Stimulated activated CD4-positive, alpha-beta T cell treated with anti-CD3 and anti-CD28 coated beads, Interleukin-4, amount 100 ng/mL, for 24 hours (primary cell): ENCODE measurements at places on chromosomes 3 and 15.

GRCh38 chr15:72205896-72206676 lies 8.5 kb upstream of the GRAMD2A start:
- no peak for DNase-seq

GRCh38 chr15:70832176-70832575 lies 21.8 kb downstream of the LARP6 start:
- no peak for DNase-seq

DNA sequence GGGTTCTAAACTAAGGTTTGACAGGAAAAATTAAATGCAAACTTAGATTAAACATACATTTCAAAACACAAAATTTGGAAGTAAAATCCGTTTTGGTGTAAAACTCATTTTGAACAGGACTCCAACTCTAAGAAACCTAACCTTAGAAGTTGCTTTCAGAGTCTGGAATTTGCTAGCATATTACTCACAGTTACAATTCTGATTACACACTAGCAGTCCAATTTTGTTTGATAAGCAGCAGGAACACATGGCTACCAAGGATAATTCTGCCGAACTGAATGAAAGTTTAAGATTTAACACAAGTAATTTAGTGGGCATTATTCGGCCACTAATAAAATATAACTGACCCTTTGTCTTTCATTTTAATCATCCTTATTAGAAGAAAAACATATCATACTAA lies 49.6 kb downstream of the FRMD5 start:
- no peak for DNase-seq

DNA sequence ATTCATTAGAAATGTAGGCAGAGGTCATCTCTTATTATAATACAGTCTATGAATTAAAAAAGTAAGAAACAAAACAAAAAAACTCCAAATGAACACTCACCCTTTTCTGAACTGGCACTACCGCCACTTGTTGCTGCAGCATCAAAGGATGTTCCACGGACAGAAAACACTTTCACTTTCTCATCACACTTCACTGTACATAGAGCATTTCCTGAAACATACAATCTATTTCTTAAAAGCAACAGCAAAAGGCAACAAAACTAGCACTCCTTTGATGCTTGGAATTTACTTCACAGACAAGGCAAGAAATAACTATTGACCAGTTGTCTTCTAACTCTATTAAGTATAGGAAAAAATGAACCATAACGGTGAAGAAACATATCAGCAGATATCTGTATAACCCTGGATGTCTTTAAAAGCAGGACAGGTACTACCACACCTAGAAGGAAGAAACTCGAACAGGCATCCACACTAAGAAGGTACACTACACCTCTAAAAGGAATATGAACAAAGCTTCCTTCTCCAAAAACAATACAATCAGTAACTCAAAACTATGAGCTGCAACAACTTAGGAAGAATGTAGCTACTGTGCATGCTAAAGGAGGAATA lies 24.9 kb downstream of the ETFA start:
- DNase-seq: peak; percentile 23

- DNase-seq: peak; percentile 43
Observed at GRCh38 chr3:161274691-161275298, 53.7 kb downstream of the NMD3 start.

DNA sequence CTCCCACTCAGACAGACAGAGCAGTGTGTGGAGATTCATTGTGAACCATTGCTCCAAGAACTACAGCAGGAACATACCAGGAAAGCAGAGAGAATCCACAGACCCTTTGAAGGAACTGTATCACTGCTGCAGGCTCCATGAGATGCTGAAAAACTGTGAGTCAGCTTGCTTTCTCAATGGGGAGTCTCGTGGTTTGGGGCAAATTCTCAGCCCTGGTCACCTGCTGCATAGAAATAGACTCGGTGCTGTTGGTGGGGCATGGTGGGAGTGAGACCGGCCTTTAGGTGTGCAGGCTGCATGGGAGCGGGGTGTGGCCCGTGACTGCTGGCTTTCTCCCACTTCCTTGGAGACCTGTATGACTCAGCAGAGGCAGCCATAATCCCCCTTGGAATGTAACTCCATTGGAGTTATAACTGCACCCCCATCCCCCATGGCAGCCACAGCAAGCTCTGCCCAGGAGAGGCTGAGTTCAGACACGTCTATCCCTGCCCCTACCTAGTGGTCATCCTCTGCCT lies 35.6 kb downstream of the ALCAM start:
- no peak for DNase-seq

GRCh38 chr3:1723726-1724125 lies 374.9 kb upstream of the CNTN4 start:
- DNase-seq: no peak

DNA sequence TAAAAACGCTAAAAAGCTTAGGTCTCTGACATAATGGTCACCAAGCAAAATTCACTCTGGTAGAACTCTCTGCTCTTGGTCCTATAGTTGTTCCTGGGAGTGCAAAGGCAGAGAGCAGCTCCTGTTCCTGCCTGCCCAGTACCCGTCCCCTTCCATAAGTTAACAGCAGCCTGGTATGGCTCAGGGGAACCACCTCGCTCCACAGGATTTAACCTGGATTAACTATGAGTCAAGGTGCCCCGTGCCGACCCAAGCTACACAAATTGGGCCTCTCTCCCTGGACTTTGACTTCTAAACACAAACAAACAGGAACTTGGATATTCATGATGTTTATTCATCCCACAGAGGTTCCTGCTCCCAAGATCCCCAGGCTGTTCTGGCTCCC lies 32.1 kb downstream of the SCAP start:
- no peak for DNase-seq

GRCh38 chr15:29331669-29332068 lies 62.0 kb upstream of the NSMCE3 start:
- DNase-seq: no peak

DNA sequence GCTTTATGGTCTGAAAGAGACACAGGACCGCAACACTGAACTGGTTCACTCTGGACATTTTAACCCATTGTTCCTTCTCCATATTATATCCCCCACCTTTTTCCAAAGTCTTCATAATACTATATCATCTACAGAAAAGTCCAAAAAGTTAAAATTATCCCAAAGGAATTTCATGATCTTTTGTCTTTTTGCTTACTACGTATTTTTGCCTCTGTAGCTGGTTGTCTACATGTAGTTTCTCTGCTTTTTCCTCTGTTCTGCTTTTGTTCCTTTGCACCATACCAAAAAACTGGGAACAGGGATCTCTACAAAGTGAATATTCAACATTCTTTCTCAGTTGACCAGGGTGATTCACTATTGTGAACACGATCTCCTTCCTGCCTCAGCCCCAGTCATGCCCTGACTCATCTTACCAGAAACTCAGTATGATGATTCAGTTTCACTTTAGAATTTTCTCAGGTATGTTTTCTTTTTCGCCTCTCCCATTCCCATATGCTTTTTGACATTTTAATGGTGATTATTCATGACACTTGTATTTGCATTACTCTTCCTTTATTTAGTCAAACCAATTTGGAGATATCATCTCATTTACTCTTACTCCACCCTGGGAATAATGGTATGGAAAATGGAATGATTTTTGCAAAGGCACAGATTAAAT lies 14.5 kb downstream of the EMC4 start:
- DNase-seq: peak; percentile 61

- DNase-seq: no peak
Observed at GRCh38 chr3:58723173-58723572, 56.6 kb upstream of the FAM3D start.
